ENCODE measurements at places on chromosomes 4 and X. TPM values are rescaled to one million over a fixed set of nuclear protein-coding genes. Genes with fewer than 3 reads are reported as not detected.

DNA sequence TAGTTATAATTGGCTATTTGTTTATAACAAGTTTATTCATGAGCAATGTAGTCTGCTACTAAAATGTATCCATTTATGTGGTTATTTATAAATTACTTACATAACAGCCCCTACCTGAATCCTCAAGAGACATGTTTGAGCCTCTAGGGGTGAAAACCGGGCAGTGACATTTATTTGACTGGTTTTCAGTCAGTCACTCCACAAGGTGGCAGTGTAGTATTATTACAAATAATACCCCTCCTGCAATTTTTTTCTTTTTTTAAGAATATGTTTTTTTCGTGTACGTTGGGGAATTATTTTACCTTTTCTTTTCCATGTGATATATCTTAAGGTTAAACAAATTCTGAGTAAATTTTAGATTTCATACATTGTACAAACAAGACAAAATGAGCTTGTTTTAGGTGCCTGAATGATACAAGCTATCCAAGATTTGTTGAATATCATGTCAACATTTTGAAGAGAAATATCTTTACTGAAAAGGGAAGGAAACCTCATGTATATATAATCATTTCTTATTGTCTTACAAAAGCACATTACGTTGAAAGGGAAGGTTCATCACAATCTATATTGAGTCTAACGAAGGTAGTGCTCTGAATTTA lies 598.7 kb upstream of the TECRL start:
- no peak overlapping the region for H3K27ac ChIP-seq
- no peak for DNase-seq
- no peaks in the 10 kb centered on the region for H3K4me1 ChIP-seq
- no peaks in the 10 kb centered on the region for H3K36me3 ChIP-seq
- H3K27me3 ChIP-seq: no peaks in the 10 kb centered on the region

DNA sequence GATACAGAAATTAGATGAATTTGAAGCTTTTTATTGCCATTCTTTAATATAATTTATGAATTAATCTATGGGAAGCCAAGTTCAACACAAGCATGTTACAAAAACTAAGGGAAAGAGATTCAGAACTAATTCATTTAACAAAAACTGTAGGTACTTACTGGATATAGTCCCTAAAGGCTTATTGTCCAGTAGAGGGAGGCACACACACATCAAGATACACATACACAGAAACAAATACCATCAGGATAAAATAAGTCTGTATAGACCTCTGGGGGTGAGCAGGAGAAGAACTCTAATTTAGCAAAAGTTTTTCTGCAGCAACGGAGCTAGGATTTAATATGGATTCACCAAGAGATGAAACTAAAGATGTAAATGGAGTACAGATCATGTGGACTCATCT lies 83.0 kb upstream of the IL13RA1 start:
- no peak overlapping the region for H3K27ac ChIP-seq
- no peak for DNase-seq
- H3K27me3 ChIP-seq: no peaks in the 10 kb centered on the region
- no peaks in the 10 kb centered on the region for H3K4me1 ChIP-seq
- no peak overlapping the region for H3K4me3 ChIP-seq

GRCh38 chr4:4421356-4421755 lies 34.5 kb downstream of the NSG1 start:
- H3K4me1 ChIP-seq: no peaks in the 10 kb centered on the region
- DNase-seq: no peak
- H3K27me3 ChIP-seq: no peaks in the 10 kb centered on the region
- peaks cover 84% of the 10 kb centered on the region for H3K36me3 ChIP-seq
- H3K27ac ChIP-seq: no peak overlapping the region
- no peak overlapping the region for H3K4me3 ChIP-seq

- H3K4me3 ChIP-seq: no peak overlapping the region
- H3K27me3 ChIP-seq: no peaks in the 10 kb centered on the region
- no peaks in the 10 kb centered on the region for H3K4me1 ChIP-seq
- no peaks in the 10 kb centered on the region for H3K36me3 ChIP-seq
- no peak for DNase-seq
Observed at GRCh38 chrX:73262991-73263390, 48.3 kb upstream of the NAP1L2 start.

DNA sequence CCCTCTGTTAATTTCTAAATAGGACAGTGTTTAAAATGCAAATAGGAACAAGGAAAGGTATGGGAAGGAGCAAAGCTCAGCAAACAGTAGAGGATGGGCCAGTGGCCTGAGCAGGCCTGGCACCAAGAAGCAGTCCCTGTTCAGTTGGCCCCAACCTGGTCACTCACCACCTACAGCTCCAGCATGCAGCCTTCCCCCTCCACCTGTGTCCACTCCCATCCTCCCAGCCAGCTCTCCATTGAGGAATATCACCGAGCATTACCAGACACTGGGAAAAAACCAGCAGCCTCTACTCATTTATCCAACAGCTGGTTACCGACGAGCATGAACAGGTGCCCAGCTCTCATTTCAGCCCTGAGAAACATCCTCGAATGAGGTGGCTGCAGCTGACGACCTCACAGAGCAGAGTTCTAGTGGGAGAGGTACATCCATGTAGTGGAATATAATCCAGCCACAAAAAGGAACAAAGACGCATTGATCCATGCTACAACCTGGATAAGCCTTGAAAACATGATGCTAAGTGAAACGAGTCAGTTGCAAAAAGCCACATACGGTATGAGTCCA lies 25.6 kb downstream of the CD99L2 start:
- no peaks in the 10 kb centered on the region for H3K27me3 ChIP-seq
- H3K4me1 ChIP-seq: peaks cover 49% of the 10 kb centered on the region
- H3K27ac ChIP-seq: peak overlapping the region; percentile 85
- no peak for DNase-seq
- no peak overlapping the region for H3K4me3 ChIP-seq

DNA sequence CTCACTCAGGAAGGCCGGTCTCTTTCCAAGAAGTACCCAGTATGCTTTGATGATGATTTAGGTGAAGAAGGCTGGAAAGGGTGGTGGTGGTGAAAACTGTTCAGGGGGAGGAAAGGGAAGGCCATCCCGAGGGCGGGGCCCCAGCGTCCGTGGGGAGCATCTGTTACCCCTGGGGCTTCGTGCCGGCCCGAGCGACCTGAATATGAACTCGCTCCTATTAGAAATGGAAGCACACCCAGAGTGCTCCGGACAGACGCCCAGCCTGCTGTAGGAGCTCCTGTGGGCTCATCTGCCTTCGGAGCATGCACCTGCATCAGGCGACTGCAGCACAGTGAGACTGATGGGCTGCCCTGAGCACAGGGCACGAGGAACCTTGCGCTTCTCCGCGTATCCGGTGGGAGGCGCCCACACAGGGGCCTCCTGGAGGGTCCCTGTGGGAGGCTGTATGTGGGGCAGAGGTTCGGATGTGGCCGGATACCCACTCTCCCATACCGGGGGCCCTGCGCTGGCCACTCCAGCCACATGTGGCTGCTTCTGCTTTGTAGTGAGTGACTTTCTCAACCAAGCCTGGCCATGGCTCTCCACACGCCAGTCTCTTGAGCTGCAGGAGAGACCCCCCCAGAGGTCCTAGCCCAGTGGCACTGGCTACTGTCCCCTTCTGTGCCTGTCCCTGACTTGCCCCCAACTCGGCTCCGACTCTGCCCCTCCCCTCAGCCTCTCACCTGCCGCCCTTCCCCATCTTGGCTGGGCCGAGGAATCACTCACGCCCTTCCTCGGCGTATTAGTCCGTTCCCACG lies 36.7 kb downstream of the FGFRL1 start:
- H3K27ac ChIP-seq: no peak overlapping the region
- peaks cover 19% of the 10 kb centered on the region for H3K4me1 ChIP-seq
- no peak overlapping the region for H3K4me3 ChIP-seq
- no peaks in the 10 kb centered on the region for H3K36me3 ChIP-seq
- peaks cover 89% of the 10 kb centered on the region for H3K27me3 ChIP-seq

DNA sequence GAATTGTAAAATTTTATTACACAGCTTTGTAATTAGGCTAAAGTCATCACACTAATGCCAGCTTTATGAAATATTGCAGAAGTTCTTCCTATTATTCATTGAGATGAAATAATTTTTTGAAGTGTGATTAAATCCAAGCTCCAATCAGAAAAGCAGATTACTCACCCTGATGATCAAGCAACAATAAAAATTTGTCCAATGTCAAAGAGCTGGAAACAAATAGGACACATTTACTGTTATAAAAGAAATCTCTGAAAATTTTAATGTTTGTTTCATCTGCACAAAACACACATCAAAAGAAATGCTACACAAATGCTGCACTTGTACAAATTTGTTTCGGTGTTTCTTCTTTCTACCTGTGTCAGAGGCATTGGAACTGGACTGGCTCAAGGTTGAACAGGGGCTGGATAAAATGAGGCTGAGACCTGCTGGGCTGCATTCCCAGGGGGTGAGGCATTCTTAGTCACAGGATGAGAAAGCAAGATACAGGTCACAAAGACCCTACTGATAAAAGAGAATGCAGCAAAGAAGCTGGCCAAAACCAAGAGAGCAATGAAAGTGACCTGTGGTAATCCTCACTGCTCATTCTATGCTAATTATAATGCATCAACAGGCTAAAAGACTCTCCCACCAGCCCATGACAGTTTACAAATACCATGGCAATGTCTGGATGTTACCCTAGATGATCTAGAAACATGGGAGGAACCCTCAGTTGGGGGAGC lies 78.3 kb downstream of the GASK1B start:
- H3K27me3 ChIP-seq: no peaks in the 10 kb centered on the region
- no peak for DNase-seq
- no peaks in the 10 kb centered on the region for H3K36me3 ChIP-seq
- H3K27ac ChIP-seq: peak overlapping the region; percentile 54

- no peaks in the 10 kb centered on the region for H3K36me3 ChIP-seq
- DNase-seq: no peak
- no peak overlapping the region for H3K4me3 ChIP-seq
- H3K4me1 ChIP-seq: no peaks in the 10 kb centered on the region
- H3K27ac ChIP-seq: no peak overlapping the region
Observed at GRCh38 chrX:82676386-82676785, 831.7 kb upstream of the POU3F4 start.

- no peaks in the 10 kb centered on the region for H3K27me3 ChIP-seq
- H3K4me3 ChIP-seq: no peak overlapping the region
- peaks cover 74% of the 10 kb centered on the region for H3K36me3 ChIP-seq
Observed at GRCh38 chr4:143202824-143203223, 18.1 kb downstream of the USP38 start.

DNA sequence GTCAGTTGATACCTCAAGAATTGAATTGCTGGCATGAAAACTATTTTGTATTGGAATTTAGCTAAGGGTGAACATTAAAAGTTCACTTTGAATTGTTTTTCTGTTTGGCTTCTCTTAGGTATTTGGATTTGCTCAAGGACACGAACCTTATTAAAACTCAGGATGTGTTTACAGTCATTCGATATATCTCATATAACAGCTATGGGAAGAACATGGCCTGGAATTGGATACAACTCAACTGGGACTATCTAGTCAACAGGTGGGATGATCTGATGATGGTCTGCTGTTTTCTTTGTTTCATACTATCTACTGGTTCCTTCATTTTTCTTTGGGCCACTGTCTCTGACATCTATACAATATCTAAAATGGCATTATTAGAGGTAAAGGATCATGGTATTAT lies 69.7 kb downstream of the PITX2 start:
- no peak for DNase-seq
- H3K27ac ChIP-seq: no peak overlapping the region
- no peaks in the 10 kb centered on the region for H3K36me3 ChIP-seq
- no peaks in the 10 kb centered on the region for H3K27me3 ChIP-seq
- H3K4me1 ChIP-seq: no peaks in the 10 kb centered on the region

DNA sequence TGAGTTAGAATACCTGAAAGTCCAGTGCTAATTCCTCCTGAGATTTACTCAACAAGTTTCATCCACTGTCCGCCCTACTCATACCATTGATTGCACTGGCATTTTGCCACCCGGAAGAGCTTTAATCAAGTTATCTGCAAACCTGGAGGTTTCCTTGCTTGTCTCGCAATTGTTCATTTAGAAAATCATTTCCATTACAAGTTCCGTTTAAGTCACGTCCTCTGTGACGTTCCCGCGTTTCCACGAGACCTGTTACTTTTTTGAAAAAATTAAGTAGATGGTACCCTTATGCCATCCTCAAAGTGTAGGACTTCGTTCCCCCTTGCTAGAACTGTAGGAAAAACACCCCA lies 761 bp upstream of the FRYL start:
- H3K36me3 ChIP-seq: no peaks in the 10 kb centered on the region
- peaks cover 49% of the 10 kb centered on the region for H3K4me1 ChIP-seq
- H3K27me3 ChIP-seq: no peaks in the 10 kb centered on the region

DNA sequence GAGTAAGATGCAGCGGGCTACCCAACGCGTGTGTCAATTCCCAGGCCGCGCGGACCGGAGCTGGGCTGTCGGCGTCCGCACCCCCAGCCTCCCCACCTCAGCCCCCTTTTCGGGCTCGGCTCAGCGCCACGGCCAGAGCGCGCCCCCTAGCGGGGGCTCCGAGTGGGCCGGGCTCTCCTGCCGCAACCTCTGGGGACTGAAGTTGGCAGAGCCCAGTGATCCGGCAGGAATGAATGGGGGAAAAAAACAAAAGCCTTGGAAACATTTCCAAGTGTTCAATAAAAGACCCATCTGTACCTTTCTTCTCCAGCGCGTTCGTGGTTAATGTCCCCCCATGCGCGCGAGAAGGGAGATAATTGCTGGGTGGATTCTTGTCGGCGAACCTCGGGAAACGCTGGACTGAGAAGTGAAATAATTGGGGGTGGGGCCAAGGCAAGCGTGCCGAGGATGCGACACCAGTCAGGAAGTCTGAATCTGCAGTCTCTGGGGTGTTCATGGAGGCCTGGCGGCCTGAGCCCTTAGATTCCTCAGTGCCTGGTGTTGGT lies 5.2 kb upstream of the ARX start:
- peaks cover 8% of the 10 kb centered on the region for H3K4me1 ChIP-seq
- peak overlapping the region; percentile 36 for H3K4me3 ChIP-seq
- no peak overlapping the region for H3K27ac ChIP-seq
- H3K36me3 ChIP-seq: no peaks in the 10 kb centered on the region
- no peak for DNase-seq

DNA sequence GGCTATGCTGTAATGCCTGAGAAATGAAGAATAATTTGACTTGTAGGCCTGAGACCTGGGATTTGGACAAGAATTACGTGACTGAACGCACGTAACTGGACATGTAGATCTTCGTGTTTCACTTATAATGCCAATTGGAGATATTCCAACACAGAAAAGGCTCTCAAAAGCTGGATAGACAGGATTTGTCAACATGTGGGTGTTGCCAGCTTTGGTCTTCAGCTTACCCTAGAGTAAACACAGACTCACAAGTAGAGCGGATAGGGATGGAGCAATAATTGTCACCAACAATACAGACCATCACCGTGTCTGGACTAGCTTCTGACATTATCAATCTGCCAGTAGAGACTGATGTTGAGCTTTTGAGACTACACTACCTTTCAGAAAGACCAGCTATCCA lies 1511.0 kb upstream of the ADGRL3 start:
- no peaks in the 10 kb centered on the region for H3K36me3 ChIP-seq
- H3K27me3 ChIP-seq: no peaks in the 10 kb centered on the region
- H3K27ac ChIP-seq: no peak overlapping the region

RHOXF1 gene
- not detected for total RNA-seq

SRPX gene
- total RNA-seq: 55.9 TPM

SSX2B gene
- total RNA-seq: not detected

SLC6A14 gene
- total RNA-seq: not detected

MMGT1 gene
- total RNA-seq: 25.3 TPM

PLK4 gene
- 0.49 TPM for total RNA-seq

KANTR gene
- 5.0 TPM for total RNA-seq

PF4V1 gene
- not detected for total RNA-seq

C4orf50 gene
- not detected for total RNA-seq

IL21 gene
- not detected for total RNA-seq

ACE2 gene
- 14.0 TPM for total RNA-seq

RBMXL3 gene
- total RNA-seq: not detected
